Left lung (tissue), 14 donors: ENCODE measurements at places on chromosomes 11 and 22. TPM values are rescaled to one million over a fixed set of nuclear protein-coding genes. Genes with fewer than 3 reads are reported as not detected.

The APOC3 gene
- polyA plus RNA-seq = 1.5 TPM

The SMPD1 gene
- polyA plus RNA-seq = 24.0 TPM

- DNase-seq = peak; percentile 2
Observed at GRCh38 chr11:18865261-18865660, 73.7 kb upstream of the PTPN5 start.

GRCh38 chr11:8086001-8086479 is 5.0 kb downstream of the TUB start:
- DNase-seq = peak; percentile 49

GRCh38 chr22:46610356-46610755 is 9.8 kb upstream of the GRAMD4 start:
- DNase-seq = no peak

GRCh38 chr11:103464420-103464819 is 355.2 kb downstream of the DYNC2H1 start:
- no peak for DNase-seq

GRCh38 chr11:68146704-68147474 is 25.7 kb upstream of the CHKA start:
- peak; percentile 81 for DNase-seq

- no peak for DNase-seq
Observed at GRCh38 chr11:59289356-59290181, 69.1 kb upstream of the OR5AN1 start.

DNA sequence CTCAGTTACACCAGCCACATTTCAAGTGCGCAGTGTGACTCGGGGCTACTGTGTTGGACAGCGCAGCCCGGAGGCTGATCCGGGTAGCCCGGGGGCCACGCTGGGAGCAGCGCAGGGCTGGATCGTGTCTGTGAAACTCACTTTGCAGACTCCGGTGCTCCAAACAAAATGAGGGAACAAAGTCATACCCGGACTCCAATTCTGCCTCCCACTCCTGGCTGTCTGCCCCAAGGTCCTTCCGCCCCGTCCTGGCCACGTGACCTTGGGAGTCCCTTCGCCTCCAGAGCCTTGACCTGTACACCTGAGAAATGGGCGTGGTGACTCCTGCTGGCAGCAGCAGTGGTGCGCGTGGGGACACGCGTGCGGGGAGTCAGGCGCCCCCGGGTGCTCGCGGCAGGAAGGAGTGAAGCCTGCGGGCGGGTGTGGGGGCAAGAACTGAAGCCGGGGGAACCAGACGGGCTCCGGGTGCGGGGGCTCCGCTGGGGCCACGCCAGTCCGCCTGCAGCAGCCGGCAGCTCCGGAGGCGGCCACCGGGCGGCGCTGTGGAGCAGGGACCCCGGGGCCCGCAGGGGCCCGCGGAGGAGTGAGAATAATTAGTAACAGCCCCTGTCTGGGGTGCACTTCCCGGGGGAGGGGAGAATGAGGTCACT is 42.4 kb downstream of the KCNJ4 start:
- DNase-seq = no peak

- DNase-seq = no peak
Observed at GRCh38 chr11:95230810-95231126, 234 bp downstream of the SESN3 start.

DNA sequence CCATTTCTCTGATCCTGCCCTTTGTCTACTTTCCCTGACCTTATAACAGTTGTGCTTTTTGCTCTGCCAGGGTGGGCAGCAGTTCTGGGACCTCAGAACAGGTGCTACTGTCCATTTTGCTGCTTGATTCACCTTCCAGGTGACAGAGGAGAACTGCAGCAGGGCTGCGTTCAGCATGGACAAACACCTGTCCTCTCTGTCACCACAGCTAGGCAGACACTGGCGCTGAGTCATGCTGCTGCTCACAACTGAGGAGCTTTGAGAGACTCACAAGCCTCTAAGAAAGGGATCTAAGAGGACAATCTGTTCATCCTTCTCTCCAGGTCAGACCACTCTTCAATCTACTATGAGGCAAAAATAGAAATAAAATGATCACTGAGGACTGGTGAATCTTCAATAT is 1144.5 kb upstream of the CCDC90B start:
- DNase-seq = no peak

The FGF3 gene
- not detected for polyA plus RNA-seq

The CABP2 gene
- polyA plus RNA-seq = not detected

GRCh38 chr11:104033134-104033533 is 3.3 kb upstream of the DDI1 start:
- DNase-seq = no peak

DNA sequence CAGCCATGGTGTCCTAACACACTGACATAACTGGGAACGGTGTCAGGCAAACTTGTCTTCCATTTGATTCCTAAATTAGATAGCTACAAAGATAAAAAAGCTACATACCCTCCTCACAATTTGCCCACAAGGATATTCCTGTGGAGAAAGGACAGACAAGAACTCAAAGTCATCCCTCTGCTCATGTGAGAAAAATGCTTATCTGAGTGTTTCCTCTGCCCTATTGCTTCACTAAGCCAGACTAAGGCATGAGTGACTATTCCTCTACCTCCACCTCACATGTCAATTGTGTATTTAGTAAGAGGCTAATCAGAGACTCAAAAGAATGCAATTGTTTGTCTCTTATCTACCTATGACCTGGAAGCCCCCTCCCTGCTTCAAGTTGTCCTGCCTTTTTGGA is 247.7 kb downstream of the DDX10 start:
- DNase-seq = no peak

- no peak for DNase-seq
Observed at GRCh38 chr11:126736682-126737572, 263.6 kb downstream of the KIRREL3 start.

- no peak for DNase-seq
Observed at GRCh38 chr22:41364955-41365354, 16.8 kb upstream of the TEF start.

DNA sequence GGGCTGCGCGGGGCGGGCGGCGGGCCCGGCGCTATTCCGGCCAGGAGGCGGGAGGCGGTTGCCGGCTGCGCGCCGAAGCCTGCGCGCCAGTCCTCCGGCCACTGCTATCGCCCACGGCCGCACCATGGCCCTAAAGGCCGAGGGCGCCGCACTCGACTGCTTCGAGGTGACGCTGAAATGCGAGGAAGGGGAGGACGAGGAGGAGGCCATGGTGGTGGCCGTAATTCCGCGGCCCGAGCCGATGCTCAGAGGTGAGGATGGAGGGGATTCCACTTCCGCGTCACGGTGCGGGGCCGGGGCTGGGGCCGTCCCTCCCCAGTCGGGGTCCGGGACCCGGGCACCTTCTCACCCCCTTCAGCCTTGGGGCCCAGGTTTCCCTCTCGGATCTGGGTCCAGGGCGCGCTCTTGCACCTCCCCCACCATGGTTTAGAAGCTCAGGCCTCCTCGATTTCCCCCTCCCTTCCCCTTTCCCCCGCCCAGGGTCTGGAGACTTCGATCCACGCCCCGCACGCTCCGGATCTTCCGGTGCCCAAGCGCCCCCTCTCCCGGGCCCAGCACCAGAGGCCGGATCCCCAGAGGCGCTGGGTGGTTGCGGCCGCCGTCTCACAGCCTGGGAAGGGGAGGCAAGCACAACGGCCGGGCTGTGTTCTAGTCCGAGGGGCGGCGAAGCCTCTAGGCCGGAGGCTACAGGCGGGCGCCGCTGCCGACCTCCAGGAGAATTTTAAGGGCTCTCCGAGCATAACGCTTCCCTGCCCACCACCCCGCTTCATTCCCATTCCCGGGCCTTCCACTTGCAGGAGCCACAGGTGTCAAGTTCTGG is 517 bp downstream of the SPINDOC start:
- peak; percentile 71 for DNase-seq

- no peak for DNase-seq
Observed at GRCh38 chr22:41576877-41577276, 12.8 kb downstream of the PMM1 start.

GRCh38 chr11:57905439-57905838 is 118.2 kb upstream of the OR9Q1 start:
- DNase-seq = no peak

The ZNF215 gene
- 0.81 TPM for polyA plus RNA-seq

DNA sequence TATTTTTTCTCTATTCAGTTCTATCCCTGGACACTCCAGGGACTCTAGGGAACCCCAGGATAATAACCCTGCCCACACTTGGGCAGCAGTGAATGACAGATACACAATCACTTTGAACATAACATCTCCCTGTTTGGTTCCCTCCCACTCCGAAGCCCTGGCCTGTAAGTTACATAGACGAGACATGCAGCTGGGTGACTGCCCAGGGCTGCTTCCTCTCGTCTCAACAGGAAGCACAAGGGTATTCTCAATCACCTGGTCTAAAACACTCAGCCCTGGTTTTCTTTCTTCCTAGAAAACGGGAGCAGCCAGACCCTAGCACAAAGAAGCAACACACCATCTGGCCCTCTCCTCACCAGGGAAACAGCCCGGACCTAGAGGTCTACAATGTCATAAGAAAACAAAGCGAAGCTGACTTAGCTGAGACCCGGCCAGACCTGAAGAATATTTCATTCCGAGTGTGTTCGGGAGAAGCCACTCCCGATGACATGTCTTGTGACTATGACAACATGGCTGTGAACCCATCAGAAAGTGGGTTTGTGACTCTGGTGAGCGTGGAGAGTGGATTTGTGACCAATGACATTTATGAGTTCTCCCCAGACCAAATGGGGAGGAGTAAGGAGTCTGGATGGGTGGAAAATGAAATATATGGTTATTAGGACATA is 19.4 kb downstream of the LAYN start:
- DNase-seq = no peak

- no peak for DNase-seq
Observed at GRCh38 chr11:114326776-114327175, 30.6 kb downstream of the NNMT start.

- DNase-seq = no peak
Observed at GRCh38 chr11:6269994-6270393, 10.4 kb downstream of the CCKBR start.

GRCh38 chr22:42515896-42516295 is 3.7 kb downstream of the RRP7A start:
- no peak for DNase-seq

- DNase-seq = no peak
Observed at GRCh38 chr11:108698844-108699642, 34.2 kb downstream of the DDX10 start.

DNA sequence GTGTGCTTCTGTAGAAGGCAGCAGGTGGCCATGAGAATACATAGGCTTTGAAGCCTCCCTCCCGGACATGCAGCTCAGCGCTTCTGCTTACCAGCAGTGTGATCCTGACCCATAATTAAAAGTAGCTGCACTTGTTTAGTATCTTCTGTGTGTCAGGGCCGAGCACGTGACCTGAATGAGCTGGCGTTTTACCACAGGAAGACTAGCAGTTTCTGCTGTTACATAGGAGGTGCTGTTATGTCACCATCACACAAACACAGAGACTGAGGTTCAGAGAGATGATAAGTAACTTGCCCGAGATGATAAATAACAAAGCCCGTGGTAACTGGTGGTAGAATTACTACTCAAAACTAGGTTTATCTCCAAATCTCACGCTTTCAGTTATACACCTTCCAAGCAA is 329.5 kb downstream of the OPCML start:
- no peak for DNase-seq

DNA sequence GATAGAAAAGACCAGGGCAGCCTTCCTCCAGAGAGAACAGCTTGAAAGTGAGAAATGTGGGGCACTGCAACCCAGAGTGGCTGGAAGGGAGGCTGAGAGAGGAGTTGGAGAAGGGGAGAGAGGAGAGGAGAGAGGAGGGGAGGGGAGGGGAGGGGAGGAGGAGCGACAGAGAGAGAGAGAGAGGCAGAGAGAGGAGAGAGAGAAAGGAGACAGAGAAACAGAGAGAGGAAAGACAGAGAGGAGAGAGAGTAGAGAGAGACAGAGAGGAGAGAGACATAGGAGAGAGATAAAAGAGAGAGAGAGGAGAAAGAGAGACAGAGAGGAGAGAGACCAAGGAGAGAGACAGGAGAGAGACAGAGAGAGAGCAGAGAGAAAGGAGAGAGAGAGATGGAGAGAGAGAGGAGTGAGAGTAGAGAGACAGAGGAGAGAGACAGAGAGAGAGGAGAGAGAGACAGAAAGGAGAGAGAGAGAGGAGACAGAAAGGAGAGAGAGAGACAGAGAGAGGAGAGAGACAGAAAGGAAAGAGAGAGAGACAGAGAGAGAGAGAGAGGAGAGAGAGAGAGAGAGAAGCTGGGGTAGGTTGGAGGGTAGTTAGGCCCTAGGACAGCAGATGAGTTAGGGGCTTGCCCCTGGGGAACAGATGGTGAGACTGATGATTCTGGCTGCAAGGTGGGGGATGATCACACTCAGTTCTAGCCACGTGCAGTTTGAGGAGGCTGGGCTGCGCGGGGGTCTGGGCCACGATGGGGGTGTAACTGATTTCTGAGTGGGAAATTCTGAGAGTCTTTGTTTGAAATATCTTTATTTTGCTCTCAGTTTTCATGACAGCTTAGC is 8.5 kb upstream of the SCYL1 start:
- peak; percentile 18 for DNase-seq

DNA sequence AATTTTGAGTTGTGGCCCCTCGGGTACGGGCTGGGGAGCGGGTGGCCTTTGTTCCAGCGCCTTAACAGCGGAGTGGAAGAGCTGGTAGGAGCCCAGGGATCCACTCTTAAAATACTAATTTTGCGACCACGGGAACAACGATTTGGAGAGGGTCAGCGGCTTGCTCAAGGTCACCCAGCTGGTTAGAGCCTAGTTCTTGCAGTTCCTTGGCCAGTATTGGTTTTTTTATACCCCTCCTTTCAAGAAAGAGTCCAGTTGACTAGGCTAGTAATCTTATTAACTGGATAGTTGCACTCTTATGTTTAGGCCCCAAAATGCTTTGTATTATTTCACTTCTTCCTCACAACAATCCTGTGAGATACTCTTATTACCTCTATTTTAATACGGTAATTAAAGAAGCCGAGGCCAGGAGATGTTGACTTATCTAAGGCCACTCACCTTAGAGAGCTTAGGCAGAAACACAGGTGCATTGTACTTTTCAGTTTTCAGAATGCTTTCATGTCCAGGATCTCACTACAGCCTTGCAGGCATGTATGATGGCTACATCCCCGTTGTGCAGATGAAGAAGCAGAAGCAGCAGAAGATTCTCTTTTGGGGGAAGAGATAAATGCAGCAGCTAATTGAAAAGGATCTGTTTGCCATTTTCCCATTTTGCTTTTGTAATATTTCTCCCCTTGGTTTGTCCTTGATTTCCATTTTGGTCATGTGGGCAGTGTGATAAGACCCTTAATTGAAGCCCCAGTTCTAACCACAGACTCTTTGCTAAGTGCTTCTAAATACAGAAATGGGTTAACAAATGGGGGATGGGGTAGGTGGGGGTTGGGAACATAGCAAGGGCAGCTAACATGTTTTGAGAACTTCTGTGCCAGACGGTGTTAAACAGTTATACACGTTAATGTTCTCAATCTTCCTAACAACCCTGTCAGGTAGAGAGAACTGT is 1.4 kb downstream of the SREBF2 start:
- DNase-seq = no peak
